ENCODE measurements at places on chromosomes 6 and 20.

DNA sequence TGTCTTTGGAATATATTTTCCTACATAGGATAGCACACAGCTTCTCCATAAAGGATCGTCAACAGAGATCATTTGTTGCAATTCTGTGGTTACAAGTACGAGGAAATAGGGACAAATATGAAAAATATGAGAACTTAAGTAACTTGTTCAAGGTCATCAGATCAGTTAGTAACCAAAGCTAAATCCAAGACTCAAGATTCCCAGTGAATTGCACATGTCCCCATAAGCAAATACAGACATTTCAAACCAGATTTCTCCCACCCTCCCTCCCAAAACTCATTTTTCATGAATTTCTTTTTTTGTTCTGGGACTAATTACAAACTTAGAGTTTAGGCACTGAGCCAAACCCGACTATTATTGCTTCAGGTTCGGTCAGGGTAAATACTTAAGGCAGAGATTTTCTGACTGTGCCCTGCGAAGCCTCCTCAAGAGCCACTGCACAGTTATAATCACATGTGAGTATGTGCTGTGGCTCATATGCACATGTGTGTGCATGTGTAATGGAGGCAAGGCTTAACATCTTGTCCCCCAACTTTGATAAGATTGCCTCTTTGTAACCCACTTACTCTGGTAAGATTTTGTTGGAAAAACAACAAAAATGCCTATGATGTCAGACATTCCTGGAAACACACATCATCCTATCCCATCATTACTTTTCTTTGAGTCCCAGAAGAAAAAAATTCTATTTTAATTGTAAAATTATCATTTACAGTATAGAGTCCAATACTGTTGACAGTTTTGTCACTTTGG, 216.2 kb downstream of the CD83 start:
- DNase-seq, result no peak

- peak; percentile 47 for DNase-seq
Observed at GRCh38 chr6:25223490-25223991, 55.6 kb upstream of the CARMIL1 start.

GRCh38 chr6:124694139-124694705, 268.0 kb upstream of the RNF217 start:
- no peak for DNase-seq

- no peak for DNase-seq
Observed at GRCh38 chr6:40714143-40714542, 127.0 kb upstream of the LRFN2 start.

DNA sequence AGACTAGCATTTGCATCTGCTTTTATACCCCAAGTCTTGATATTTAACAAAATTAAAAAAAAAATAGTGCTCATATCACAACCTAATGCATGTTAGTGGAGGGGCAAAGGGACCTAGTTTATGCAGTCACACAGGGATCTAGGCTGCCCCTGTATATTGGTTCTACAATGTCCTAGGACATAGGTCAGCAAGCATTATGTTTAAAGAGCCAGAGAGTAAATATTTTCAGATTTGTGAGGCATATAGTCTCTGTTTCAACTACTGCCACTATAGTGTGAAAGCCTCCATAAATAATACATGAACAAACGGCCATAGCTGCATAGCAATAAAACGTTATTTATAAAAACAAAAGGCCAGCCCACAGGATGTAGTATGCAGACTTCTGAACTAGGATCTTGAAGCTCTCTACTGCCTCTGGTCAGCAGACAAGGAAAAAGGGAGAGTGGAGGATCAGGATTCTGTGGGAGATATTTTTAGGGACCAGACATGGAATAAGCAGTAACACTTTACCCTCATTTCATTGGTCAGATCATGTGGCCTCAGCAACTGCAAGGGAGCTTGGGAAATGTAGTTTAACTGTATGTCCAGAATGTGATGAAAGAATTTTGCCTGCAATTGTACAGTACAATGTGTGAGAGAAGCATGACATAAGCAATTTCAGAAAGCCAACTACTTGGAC, 414.2 kb upstream of the SPTLC3 start:
- no peak for DNase-seq

GRCh38 chr20:41034239-41034638, 5.6 kb downstream of the TOP1 start:
- no peak for DNase-seq

DNA sequence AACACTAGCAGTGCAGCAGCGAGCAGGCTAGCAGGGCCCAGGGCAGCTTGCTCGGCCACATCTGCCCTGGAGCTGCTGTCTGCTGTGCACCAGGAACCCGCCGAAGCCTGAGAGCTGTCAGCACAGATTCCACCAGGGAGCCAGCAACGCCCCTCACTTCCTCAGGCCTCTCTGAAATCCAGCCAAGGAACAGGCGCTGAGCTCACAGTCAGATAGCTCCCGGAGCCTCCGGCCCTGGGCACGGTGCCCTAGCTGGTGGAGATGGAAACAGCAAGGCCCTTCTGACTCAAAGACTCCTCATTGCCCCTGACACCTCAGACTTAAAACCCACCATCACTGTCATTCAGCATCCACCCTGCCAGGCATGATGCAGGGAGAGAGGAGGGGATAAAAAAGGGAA, 839.4 kb downstream of the MAFB start:
- DNase-seq, result no peak

GRCh38 chr6:10081075-10081474, 333.8 kb downstream of the TFAP2A start:
- DNase-seq, result no peak

DNA sequence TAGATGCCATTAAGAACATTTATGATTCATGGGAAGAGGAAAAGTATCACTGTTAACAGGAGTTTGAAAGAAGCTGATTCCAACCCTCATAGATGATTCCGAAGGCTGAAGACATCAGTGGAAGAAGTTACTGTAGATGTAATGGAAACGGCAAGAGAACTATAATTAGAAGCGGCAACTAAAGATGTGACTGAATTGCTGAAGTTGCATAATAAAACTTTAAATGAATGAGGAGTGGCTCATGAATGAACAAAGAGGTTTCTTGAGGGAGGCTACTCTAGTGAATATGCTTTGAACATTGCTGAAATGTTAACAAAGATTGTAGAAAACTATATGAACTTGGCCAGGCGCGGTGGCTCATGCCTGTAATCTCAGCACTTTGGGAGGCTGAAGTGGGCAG, 84.1 kb downstream of the PHIP start:
- DNase-seq, result no peak

GRCh38 chr6:10276106-10276505, 138.8 kb downstream of the TFAP2A start:
- no peak for DNase-seq

DNA sequence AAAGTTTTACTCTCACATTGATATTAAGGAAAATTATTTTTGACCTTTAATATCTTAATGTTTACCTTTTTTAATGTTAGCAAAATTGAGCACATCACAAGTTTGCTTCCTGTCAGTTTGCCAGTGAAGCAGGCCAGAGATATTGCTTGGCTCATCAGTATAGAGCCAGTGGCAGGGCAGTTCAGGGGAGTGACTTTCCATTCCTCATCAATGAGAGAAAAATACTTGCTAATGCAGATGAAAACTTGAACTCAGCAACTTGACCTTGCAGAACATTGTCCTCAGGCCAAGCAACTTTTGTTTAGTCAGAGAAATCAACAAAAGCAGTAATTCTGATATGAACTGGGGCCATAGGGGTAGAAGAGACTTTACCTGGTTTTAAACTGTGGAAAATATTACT, 6.9 kb downstream of the TAB2 start:
- DNase-seq, result no peak

DNA sequence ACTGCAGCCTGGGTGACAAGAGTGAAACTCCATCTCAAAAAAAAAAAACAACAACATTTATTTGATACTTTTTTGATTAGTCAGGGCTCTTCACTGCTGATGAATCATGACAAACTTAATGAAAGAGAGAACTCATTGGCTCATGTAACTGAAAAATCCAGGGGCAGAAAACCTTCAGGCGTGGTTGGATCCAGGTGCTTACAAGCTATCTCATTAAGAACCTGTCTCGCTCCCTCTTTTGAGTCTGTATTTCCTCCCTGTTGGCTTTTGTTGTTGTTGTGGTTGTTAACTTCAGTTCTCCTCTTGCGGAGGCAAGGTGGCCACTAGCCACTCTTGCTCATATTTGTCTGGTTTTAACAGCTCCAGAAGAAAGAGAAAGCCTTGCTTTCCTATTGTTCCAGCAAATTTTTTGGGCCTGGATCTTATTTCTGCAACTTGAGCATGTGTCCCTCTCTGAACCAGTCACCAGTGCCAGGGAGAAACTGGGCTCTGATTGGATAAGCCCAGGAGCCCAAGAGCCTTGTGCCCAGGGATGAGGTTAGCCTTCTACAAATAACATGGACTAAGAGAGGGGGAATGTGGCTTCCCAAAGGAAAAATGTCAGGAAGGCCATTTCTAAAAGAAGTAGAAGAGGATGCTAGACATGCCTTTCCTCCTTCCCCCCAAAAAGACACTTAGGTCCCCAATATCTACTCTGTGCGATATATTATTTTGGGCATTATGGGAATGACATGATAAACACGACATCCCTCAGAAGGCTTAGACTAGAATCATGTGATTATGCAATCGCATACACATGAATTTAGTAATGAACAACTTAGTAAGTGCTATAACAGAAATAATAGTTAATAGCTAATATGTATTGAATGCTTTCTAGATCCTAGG, 64.5 kb downstream of the PHACTR2 start:
- DNase-seq, result no peak
